ENCODE measurements at places on chromosomes 5 and 9. TPM values are rescaled to one million over a fixed set of nuclear protein-coding genes. Genes with fewer than 3 reads are reported as not detected.

DNA sequence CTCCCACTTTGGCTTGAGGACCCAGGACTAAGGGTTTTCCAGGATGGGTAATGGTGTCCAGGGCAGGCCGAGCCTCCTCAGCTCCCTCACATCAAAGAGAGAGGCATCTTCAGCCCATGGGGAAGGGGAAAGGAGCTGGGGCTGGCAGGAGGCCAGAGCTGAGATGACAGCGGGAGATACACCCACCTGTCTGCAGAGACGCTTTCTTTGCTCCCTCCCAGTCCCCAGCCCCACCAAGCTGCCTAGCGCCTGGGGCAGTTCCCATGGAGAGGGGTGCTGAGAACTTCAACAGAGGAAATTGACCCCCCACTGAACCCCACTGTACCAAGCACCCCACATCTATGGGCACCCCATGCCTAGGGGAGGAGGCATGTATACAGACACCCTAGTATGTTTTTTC lies 10.6 kb downstream of the PCDH1 start:
- DNase-seq = no peak

The CTNND2 gene
- polyA plus RNA-seq = 7.4 TPM

DNA sequence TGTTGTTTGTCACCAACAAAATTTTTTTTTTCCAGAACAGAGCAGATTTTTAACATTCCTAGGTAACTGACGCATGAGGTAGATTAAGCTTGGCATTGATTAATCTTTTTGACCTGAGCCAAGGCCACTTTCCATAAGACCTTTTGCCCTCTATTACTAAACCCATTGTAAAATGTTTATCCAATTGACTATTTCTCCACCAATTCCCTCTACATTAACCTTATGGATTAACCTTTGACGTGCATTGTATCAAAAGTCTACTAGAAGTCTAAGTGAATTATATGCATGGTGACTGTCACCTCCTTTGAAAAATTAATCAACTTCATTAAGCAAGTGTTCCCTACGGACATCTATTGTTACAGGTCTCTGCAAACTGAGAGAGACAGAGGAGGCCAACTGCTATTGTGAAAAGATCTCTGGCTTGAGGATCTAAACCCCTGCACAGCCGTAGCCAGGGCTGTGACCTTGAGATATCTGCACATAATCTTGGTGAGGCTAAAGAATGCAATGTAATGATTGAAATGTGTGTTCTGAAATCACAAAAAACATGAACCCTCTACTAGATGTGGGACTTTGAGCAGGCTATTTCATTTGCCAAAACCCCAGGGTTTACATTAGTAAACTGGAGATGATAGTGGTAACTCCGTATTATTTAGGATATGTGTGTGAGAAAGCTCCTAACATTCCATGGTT lies 632.2 kb downstream of the TLR4 start:
- no peak for DNase-seq

The MYMK gene
- polyA plus RNA-seq = 0.30 TPM

GRCh38 chr5:115963566-115963965 lies 1.3 kb downstream of the LVRN start:
- no peak for DNase-seq

GRCh38 chr5:178432421-178433272 lies 157.5 kb downstream of the COL23A1 start:
- DNase-seq = no peak

The OR5C1 gene
- not detected for polyA plus RNA-seq

DNA sequence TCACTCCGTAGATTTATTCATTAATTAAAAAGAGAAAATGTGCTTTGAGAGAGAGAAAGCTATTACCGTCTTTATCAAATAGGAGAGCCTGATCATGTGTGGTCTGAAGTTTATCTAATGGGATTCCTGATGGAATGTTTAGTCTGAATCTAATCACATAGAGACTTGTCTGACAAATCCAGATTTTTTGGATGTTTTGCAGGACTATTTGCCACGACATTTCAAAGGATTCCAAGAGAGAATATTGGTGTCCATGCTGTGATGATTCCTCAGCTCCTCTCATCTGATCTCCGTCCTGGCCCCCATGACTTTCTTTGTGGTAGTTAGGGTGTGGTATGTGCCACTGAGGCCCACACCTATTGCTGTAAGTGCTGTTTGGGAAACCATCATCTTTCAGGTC lies 20.1 kb upstream of the CDKN2B start:
- no peak for DNase-seq

The RANBP17 gene
- polyA plus RNA-seq = 8.6 TPM
